ENCODE measurements at places on chromosomes 1 and 21.
A peak's percentile ranks its signal among the peaks of the same experiment; 100 is the strongest.

DNA sequence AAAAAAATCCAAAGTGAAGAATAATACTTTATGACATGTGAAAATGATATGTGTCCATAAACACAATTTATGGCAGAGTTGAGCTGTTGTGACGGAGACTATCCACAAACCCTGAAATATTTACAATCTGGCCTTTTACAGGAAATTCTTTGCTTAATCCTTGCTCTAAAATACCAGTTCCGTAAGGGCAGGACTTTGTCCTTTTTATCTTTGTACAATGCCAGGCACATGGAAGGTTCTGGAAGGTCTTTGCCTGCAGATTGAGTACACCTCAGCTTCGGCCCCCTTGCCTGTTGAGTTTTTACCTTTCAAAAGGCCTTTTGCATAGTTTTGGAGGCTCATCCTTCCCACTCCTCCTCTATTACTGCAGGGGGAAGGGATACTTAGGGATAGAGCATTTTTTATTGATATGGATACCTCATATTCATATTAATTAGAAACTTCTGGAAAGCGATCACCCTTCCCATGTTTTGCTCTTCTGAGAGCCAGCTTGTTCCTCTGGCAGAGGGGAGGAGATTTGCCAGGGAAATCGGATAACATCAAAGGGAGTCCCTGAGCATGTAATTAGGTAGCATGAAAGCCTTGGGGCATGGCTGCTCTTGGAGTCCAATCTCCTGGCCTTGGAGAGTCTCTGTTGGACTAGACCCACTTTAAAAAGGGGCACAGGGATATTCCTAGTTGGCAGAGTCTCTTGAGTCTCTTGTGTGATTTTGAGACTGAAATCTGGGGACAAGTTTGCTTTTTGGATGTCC, 217.1 kb downstream of the KCNJ6 start:
- no peak for DNase-seq

DNA sequence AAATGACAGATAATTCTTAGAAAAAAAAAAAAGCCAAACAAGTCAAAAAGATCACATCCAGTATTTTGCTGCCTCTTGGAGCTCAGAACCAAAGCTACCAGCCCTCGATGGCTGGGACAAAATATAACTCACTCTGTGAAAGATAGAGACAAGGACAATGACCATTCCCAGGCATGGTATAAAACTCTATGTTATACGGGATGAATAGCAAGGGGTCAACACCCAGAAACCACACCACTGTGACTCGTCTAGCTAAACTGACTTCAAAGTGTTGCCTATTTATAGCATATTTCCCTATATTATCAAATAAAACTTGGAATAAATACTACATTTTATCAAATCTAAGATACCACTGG, 10.1 kb downstream of the TMEM63A start:
- no peak for DNase-seq

DNA sequence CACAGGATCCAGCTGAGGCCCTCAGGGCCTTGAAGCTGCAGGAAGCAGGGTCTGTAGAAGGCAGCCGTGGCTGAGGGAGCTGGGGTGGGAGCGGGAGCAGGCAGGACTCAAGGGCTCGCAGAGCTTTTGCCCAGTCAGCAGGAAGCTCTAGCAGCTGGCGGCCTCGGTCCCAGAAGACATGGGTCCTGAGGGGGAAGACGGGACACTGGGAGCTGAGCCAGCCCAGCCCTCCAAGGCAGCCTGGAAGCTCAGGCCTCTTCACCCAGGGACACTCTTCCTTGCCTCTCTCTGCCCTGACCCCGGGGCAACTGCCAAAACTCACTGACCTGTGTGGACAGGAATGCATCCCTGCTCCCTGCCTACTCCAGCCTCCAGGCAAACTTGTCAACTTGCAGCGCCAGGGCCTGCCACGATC, 8.9 kb downstream of the ADGRB2 start:
- no peak for DNase-seq

DNA sequence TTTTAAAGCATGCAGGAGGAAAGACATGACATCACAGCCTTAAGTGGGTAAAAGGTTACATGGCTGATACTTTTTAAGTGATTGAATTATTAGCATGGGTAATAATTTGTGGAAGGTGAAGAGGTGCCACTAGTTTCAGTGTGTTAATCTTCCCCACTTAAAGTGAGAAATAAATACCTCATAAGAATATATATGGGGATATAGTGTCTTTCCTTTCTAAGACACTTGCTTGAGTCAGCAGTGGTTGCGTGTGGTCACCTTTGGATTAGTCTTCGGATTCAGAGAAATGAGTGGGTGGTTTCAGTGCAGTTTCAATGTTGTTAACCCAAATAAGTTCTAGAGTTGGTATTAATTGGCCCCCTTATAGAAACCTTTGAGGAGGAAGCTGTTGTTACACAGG, 94.1 kb downstream of the ADGRL2 start:
- DNase-seq = no peak

DNA sequence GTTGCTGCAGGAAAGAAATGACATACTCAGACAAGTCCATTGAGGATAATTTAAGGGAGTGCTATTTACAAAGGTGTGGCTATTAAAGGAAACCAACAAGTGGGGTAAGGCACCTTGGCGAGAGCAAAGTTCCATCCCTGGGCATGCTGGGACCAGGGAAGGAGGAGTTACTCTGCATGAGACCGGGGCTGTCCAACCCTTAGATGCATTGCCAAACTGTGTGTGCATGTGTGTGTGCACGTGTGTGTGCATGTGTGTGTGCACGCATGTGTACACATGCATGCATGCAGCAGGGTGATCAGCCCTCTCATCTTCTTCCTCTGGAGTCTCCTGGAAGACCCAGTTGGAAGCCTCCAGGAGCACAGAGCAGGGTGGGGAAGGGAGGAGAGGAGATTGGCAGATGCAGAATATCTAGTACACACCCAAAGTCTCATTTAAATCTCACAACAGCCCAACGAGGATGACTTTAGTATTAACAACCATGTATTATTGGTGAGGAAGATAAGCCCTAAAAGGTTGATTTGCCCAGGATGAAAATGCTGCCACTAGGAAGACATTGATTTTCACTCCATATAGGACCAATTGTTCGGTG, 72.2 kb upstream of the CD34 start:
- no peak for DNase-seq

GRCh38 chr1:204751480-204751879, 65.9 kb upstream of the LRRN2 start:
- no peak for DNase-seq

GRCh38 chr1:182051938-182052337, 9.6 kb downstream of the ZNF648 start:
- no peak for DNase-seq

GRCh38 chr21:38506661-38507281, 8.5 kb upstream of the ERG start:
- DNase-seq = peak; percentile 20

GRCh38 chr21:44834951-44835646, 17.2 kb upstream of the SUMO3 start:
- no peak for DNase-seq

GRCh38 chr1:96509339-96509738, 212.2 kb upstream of the PTBP2 start:
- DNase-seq = no peak

DNA sequence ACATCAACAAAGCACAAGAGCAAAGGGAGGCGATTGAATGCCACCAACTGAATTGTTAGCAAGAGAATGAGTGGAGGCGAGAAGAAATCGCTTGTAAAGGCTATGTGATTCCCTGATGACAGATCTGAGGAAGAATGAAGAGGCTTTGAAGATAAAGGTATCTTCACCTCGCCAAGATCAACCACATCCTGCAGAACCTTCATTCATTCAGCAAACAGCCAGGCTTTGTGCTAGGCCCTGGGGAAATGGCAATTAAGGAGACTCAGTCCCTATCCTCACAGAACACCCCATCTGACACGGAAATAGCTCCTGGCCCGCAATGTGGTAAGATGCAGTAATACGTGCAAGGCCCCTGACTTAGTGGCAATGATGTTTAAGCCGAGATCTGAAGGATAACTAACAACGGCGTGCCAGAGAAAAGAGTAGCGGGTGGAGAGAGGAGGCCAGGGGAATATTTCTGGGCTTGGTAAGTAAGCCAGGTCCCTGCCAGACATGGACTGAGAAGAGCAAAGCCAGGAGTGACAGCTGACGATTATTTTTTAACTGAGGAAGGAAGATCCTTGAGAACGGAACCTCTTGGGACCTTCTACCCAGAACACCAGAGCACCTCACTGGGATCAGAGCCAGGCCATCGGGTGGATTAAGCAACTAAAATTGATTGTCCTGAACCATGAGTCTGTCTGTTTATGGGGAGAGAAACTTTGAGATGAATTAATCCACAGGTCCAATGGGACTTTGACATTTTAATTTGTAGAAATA, 4.6 kb upstream of the VSIG8 start:
- no peak for DNase-seq

DNA sequence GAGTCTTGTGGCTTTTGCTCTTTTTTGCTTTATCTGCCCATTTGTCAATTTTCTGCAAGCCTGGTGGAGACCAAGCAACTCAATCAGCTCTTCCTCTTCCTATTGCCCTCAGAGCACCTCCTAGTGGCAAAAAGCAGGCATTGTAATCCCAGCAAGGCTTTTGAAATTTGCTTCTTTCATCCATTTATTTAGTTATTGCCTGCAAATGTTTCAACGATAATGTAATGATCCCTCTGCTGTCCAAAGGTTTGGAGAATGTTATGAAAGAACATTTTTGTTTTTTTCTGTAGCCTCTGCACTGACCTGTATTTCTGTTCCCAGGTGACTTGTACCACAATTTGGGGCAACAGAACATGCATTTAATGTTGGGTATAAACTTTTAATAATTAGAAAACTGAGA, 127.8 kb downstream of the GABPA start:
- peak; percentile 57 for DNase-seq

DNA sequence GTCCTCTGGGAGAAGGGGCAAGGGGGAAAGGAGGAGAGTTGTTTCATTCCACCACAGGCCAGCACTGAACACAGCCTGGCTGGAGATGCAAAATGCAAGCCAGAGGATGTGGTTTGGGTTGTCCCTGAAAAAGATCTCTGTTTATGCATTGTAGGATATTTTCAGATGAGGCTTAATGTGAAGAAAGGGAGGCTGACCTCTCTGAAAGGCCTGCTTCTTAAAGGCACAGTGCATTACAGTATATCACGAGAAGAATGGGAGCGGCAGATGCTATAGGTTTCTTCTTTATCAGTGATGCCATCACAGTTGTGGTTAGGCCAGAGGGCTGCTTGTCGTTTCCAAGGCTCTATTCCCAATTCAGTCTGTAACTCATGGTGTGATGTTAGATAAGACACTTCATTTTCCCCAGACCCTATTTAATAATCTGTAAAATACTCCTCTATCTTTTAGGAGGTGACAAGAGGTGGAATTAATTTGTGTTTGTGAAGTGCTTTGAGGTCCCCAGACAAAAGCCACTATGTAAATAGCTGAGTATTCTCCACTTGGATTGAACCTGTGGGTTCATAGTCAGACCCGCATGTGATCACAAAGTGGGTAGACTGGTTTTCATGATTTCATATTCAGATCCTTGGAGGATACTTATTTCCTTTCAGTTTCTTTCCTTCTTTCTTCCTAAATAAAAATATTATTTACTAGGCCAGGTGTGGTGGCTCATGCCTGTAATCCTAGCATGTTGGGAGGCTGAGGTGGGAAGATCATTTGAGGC, 76.5 kb upstream of the WDR26 start:
- DNase-seq = no peak

GRCh38 chr1:161481624-161482392, 23.4 kb upstream of the FCGR2A start:
- DNase-seq = no peak

GRCh38 chr1:64043976-64044375, 159.4 kb upstream of the UBE2U start:
- DNase-seq = no peak

DNA sequence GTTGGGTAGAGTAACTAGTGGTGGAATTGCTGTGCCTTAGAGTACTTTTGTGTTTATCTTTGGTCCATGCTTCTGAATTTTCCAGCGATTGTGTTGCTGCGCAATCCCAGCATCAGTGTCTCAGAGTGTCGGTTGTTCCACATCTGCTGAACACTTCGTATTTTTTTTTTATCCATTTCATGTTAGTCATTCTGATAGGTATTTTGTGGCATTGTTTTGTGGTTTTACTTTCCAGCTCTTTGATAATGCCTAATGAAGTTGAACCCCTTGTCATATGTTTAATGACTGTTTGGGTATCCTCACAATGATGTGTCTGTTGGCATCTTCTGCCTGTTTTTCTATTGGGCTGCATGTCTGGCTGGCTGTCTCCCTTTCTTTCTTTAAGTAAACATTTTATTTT, 13.6 kb downstream of the TUFT1 start:
- no peak for DNase-seq

- no peak for DNase-seq
Observed at GRCh38 chr1:81876901-81877733, 76.4 kb downstream of the ADGRL2 start.

GRCh38 chr1:118136187-118136941, 48.7 kb downstream of the SPAG17 start:
- DNase-seq = peak; percentile 72

GRCh38 chr1:22168412-22168973, 25.6 kb upstream of the WNT4 start:
- no peak for DNase-seq

GRCh38 chr1:210516092-210516656, 187.5 kb downstream of the HHAT start:
- no peak for DNase-seq

GRCh38 chr1:33093004-33093403, 12.1 kb downstream of the AZIN2 start:
- DNase-seq = no peak

- no peak for DNase-seq
Observed at GRCh38 chr1:228986093-228986904, 251.0 kb downstream of the RHOU start.

- DNase-seq = peak; percentile 55
Observed at GRCh38 chr1:235883261-235883927, 16.7 kb upstream of the LYST start.

DNA sequence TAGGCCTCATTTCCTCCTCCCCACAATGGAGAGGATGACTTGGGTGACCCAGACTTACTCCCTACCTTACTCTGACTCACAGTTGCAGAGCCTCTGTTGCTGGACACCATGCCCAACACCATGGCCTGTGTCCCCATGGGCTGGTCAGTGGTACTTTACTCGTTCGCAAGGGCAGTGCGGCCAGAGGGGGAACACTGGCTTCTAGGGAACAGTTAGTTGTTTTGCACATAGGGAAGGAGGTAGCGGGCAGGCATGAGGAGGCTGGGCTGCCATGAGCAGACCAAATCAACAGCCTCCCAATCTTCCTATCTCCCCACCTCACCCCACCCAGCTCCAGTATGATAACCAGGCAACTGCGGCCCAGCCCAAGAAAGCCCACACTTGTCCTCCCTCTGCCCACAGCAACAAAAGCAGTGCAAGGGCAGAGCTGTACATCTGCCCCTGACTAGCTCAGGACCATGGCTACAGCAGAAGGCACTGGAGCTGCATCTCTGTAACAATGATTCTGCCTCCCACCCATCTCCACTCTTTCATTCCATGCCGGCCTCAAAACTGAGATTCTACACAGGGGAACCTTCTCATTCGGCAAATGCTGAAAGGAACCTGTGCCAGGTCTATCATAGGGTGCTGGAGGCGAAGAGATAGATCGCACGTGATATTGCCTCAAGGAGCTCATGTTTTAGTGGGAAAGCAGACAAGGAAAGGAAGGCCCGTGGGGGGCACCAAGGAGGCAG, 18.6 kb downstream of the TAL1 start:
- DNase-seq = no peak

- peak; percentile 62 for DNase-seq
Observed at GRCh38 chr1:38026592-38027200, 14.2 kb downstream of the UTP11 start.
